Astrocyte (in vitro differentiated cells and primary cell): ENCODE measurements at places on chromosomes 6 and 20. TPM values are rescaled to one million over a fixed set of nuclear protein-coding genes. Genes with fewer than 3 reads are reported as not detected.

DNA sequence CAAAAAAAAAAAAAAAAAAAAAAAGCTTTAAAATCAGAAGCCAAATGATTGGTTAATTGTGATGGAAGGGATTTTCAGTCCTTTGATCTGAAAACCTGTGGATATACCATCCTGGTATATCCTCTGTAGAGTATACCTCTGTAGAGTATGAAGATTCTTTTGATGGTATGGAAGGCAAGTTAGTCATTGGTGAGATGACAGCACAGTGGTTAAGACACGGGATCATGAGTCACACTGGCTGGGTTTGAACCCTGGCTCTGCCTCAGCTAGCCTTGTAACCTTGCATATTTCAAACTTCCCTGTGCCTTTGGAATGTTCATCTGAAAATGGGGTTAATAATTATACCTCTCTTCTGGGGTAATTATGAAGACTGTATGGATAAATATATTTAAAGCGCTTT, 179.3 kb downstream of the CARMIL1 start:
- no peaks in the 10 kb centered on the region for H3K27me3 ChIP-seq
- no peak overlapping the region for H3K4me3 ChIP-seq
- H3K36me3 ChIP-seq = no peaks in the 10 kb centered on the region
- H3K27ac ChIP-seq = no peak overlapping the region
- DNase-seq = peak; percentile 81

Gene OPN5
- not detected in 2 replicates for total RNA-seq

Gene THBS2
- total RNA-seq = 135 and 260 TPM in 2 replicates

Gene RBM39
- total RNA-seq = 204 and 208 TPM in 2 replicates

DNA sequence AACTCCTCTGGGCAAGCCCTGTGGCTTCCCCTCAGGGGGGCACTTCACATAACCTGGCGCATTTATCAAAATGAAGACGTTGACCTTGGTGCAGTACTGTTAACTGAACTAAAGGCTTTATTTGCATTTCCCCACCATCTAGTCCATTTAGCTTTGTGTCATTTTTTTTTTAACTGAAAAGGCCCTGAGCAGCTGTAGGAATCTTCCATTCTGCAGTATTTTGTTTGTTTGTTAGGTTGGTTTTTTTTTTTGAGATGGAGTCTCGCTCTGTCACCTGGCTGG, 10.7 kb downstream of the TMEM181 start:
- peaks cover 4% of the 10 kb centered on the region for H3K36me3 ChIP-seq
- no peak overlapping the region for H3K4me3 ChIP-seq
- H3K27ac ChIP-seq = no peak overlapping the region
- H3K27me3 ChIP-seq = no peaks in the 10 kb centered on the region
- peaks cover 4% of the 10 kb centered on the region for H3K4me1 ChIP-seq

DNA sequence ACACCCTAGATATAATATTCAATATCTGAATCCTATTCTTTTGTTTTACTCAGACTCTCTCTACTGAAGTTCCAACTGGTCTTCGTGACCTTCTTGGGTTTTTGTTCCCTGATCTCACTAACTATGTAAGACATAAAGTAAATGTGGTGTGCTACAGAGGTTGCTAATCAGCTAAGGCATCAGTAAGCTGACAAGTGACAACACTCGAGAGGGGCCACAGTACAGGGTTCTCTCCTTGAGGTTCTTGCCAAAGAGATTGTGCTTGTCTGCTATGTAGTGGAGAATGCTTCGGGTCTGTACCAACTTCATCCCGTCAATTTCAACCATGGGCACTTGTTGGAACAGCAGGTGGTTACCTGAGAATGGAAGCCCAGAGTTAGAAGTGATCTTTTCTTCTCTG, 9.9 kb downstream of the GSTA4 start:
- H3K27ac ChIP-seq = no peak overlapping the region
- no peak overlapping the region for H3K4me3 ChIP-seq
- H3K27me3 ChIP-seq = no peaks in the 10 kb centered on the region
- peaks cover 18% of the 10 kb centered on the region for H3K36me3 ChIP-seq
- H3K4me1 ChIP-seq = peaks cover 12% of the 10 kb centered on the region
- DNase-seq = no peak

- peak; percentile 36 for DNase-seq
- H3K27me3 ChIP-seq = no peaks in the 10 kb centered on the region
- no peaks in the 10 kb centered on the region for H3K4me1 ChIP-seq
- no peak overlapping the region for H3K4me3 ChIP-seq
- no peaks in the 10 kb centered on the region for H3K36me3 ChIP-seq
- H3K27ac ChIP-seq = no peak overlapping the region
Observed at GRCh38 chr20:4944518-4945313, 56.6 kb downstream of the SLC23A2 start.

Gene CBLN4
- total RNA-seq = not detected in 2 replicates
